ENCODE measurements at places on chromosomes 16 and 17.

GRCh38 chr16:48583075-48584065, 26.6 kb downstream of the N4BP1 start:
- no peak for DNase-seq

DNA sequence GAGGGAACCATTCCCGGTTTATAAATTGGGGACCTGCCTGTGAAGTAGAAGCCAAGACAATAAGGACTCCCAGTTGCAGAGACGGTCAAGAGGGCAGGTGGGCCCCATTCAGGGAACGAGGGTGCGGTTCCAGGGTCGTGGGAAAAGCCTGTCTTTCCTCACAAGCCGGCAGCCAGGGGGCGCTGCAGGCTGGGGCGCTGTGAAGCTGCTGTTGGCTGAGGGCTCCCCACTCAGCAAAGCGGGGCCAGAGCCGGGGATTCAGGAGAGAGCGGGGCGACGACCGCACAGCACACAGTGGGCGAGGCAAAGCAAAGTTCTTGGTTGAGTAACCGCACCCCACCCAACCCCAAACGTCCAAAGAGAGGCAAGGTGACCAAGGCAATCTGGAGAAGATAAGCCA, 24.9 kb downstream of the CDRT15 start:
- no peak for DNase-seq

GRCh38 chr16:57711-58110, 4.1 kb downstream of the SNRNP25 start:
- DNase-seq: no peak

- no peak for DNase-seq
Observed at GRCh38 chr16:88677721-88678120, 8.6 kb downstream of the SNAI3 start.

GRCh38 chr16:20844588-20844987, 38.3 kb downstream of the REXO5 start:
- DNase-seq: no peak

DNA sequence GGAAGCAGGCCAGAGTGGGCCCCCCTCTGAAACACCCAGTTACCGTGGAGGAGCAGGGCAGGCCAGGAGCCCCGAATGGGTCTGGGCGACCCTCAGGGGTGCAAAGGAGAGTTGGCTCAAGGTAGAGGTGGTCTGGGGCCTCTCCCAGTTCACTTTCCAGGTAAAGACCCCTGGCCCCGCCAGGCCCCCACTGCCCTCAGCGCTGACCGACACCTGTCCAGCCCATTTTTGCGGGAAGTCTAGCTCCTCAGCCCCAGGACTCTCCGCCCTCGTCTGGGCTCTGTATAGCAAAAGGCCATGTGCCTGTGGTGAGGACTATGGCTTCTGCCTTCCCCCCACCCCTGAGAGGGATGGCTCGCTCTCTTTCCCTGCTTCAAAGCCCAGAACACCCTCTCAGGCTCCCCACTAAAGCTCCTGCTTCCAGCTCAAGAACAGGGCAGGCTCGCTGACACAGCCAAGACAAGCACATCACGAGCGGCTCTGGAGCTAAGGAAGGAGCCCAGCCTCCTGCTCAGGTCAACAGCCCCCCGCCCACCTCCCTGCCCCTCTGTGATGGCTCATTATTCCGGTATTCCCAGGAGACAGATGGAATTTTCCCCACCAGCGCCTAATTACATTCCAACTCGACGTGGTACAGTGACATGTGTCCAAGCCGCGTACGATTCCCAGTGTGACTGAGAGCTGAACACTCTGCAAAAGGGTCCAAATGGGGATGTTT, 59.4 kb downstream of the RTN4RL1 start:
- DNase-seq: no peak

DNA sequence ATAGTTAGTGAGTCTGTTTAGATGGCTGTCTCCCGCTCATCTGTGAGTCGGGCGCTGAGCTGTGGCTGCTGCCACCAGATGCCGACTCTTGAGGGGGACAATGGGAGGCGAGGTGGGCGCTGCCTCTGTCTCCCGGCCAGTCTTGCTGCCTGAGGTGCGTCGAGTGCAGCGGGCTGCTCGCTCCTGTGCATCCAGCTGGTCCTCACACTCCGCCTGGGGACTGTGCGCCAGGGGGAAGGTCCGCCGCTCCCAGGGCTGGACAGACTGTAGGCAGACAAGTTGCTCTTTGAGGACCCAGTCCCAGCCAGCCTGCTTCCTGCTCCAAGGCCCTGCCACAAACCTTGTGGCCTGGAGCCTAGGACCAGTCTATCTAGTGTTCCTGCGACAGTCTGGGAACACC, 32.4 kb downstream of the STH start:
- no peak for DNase-seq

DNA sequence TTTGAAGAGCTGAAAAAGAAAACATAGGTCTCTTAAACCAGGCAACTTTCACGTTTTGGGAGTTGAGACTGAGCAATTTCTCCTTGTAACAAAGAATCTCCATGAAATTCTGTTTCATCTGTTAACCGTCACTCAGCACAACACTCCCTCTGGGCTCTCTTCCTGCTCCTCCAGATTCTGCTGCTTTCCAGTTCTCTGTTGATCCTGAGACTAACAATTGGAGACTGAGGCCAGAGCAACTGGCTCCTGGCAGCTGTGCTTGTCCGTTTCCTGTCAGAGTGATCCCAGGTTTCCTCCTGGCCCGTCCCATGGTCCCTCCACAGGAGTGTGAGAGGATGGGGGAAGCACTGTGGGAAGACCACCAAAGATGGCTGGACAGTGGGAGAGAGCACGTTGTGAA, 32.5 kb downstream of the IST1 start:
- no peak for DNase-seq

GRCh38 chr16:89080196-89080853, 13.3 kb upstream of the ACSF3 start:
- no peak for DNase-seq

DNA sequence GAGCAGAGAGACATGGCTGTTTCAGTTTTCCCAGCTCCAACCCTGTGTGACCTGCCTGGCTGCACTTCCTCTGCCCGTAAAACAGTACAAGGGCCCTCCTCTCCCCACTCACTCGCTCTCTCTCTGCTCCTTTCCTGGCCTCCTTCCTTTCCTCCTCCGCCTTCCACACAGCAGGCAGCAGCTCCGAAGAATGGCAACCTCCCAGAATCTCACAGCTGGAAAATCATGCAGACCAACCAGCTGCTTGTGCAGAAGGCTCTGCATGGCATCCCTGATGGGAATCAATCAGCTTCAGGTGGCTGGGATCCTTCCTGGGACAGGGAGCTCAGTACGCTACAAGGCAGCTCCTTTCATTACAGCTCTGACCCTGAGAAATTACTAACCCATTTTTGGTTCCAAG, 27.4 kb downstream of the TMEM132E start:
- DNase-seq: no peak

DNA sequence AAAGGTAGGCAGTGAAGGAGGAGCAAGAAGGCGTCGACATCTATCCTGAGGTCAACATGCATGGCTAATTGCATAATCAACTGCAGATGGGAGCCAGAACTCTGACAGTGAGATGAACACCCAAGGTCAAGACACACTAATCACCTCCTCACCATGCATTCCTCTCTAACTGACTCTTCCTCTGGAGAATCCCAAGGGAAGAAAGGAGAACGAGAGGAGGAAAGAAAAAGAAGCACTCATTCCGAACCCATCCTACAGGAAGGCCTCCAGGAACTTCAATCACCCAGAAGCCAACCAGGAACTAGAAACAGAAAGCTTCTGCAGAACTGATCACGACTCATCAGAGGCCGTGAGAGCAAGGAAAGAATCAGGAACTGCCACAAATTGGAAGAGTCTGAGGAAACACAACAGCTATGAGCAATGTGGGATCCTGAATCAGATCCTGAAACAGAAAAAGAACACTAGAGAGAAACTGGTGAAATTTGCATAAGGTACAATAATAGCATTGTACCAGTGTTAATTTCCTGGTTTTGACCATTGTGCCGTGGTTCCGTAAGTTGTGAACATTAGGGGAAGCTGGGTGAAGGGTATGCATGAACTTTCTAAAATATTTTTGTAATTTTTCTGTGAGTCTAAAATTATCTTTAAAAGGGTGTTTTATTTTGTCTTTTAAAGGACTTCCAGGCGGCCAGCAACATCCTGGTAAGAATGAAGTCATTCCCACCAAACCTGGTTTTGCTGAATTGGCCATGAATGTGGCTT, 10.0 kb upstream of the BEAN1 start:
- DNase-seq: no peak

GRCh38 chr17:73657473-73658116, 13.3 kb upstream of the SDK2 start:
- no peak for DNase-seq

DNA sequence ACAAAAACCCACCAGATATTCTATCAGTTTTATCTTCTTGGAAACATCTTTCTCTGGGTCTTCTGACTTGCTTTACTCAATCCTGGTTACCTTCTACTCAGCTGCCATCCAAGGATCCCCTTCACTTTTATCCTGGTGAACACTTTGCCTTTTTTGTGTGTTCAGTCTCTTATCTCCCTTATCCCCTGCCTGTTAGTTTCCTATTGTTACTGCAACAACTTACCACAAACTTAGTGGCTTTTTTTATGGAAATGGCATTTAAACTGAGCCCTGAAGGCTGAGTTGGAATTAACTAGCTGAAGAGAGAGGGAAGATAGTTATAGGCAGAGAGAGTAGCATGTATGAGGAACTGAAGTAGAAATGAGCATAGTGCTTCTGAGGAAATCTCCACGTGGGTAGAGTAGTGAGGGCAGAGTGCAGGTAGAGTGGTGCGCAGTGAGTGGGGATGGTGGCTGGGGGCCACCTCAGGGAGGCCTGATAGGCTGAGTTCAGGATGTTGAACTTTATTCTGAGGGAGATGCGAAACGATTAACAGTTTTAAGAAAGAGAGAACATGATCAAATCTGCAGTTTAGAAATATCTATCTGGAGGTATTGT, 26.3 kb downstream of the TANGO6 start:
- no peak for DNase-seq

DNA sequence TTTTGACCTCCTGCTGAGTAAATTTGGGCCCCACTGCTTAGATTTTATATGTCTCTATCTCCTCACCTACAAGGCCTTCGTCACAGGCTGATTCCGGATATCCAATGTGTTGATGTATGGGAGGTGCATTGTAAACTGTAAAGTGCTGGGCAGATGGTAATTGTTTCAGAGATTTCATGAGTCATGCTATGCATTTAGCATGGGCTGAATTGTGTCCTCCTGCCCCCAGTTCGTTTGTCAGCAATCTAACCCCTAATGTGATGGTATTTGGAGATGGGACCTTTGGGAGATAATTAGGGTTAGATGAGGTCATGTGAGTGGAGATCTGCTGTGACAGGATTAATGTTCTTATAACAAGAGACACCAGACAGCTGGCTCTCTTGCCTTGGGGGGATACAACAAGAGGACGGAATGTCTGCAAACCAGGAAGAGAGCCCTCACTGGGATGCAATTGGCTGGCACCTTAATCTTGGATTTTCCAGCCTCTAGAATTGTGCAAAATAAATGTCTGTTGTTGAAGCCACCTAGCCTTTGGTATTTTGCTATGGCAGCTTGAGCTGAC, 101.8 kb upstream of the NLRP1 start:
- no peak for DNase-seq

GRCh38 chr17:32755045-32755805, 121.7 kb downstream of the MYO1D start:
- DNase-seq: no peak

DNA sequence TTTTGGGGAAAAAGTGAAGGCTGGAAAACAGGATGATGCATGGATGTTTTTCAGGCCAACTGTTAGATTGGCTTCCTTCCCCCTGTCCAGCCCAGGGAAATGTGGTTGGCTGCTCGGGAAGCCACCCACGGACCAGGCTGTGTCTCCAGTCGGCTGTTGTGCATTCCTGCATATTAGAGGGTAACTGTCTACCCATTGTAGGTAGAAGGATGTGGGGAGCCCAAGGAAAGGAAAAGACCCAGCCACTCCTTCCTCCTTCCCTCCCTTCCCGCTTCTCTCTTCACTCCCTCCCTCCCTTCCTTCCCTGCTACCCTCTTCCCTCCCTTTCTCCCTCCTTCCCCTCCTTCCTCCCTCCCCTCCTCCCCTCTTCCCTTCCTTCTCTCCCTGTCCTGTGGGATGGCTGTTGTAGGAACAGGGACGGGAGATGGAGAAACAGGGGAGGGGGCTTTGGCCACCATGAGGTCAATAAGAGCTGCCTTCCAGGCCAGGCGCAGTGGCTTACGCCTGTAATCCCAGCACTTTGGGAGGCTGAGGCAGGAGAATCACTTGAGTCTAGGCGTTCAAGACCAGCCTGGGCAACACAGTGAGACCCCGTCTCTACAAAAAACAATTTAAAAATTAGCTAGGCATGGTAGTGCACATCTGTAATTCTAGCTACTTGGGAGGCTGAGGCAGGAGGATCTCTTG, 16.9 kb downstream of the SYT17 start:
- DNase-seq: no peak

- no peak for DNase-seq
Observed at GRCh38 chr17:29789196-29790170, 140.5 kb downstream of the SSH2 start.

- no peak for DNase-seq
Observed at GRCh38 chr17:37769050-37769449, 24.2 kb upstream of the HNF1B start.

DNA sequence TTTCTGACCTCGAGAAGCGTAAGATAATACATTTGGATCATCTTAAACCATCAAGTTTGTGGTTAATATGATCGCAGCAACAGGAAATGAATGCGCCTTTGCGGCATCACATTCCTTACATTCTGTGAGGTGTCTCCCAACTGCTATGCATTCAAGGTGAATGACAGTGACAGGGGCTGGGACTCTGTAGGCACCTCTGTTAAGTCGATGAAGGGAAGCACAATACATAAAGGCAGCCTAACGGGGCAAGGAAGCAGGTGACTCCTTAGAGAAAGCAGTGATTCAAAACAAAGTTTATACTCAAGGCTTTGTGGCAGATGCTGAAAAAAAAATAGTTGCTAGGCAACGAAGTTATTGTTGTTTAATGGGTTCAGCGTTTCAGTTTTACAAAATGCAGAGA, 21.6 kb upstream of the EVPL start:
- DNase-seq: no peak

DNA sequence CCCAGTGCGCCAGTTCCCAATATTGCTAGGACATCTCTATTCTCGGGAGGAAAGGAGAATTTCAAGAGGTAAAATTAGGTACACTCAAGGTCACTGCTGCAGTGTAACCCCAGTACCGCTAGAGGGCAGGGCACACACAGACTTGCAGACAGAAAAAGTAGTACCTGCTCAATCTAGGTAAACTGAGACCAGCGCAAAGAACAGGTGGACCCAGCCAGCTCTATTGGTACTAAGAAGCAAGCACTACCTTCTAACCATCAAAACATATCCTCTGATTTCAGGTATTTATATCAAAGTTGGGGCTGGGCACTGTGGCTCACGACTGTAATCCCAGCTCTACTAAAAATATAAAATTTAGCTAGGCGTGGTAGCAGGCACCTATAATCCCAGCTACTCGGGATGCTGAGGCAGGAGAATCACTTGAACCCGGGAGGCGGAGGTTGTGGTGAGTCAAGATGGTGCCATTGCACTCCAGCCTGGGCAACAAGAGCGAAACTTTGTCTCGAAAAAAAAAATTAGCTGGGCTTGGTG, 3.6 kb upstream of the WDR81 start:
- DNase-seq: peak; percentile 39

- no peak for DNase-seq
Observed at GRCh38 chr16:10938321-10938720, 3.9 kb downstream of the DEXI start.
